ENCODE measurements at places on chromosomes 2 and 18.

GRCh38 chr18:56257205-56257604 lies 381.2 kb downstream of the TXNL1 start:
- DNase-seq, result no peak

GRCh38 chr18:46497129-46497528 lies 159.9 kb downstream of the LOXHD1 start:
- DNase-seq, result no peak

DNA sequence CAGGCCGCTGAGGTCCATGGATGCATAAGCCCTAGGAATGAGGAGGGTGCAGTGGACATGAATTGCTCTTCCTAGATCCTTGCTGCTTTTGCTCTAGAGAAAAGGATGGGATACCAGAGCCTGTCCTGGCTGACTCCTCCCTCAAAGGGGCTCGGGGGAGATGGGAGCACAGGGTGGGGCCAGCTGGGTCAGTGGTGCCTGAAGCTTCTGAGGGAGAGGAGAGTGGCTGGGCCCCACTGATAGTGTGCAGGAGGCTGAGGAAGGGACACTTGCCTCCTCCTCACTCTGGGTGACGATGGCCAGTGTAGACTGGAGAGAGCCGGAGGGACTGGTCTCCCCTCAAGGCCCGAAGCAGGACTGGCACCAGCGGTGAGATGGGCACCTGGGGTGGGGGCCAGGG lies at the start of gene NT5DC4:
TSS of gene NT5DC4 (plus strand) at position 236 of the 400 bp plus-strand sequence. CDS start at position 296, 60 bp downstream.
- DNase-seq, result no peak

- DNase-seq, result no peak
Observed at GRCh38 chr18:44093253-44093652, 587.4 kb upstream of the SETBP1 start.

GRCh38 chr2:218952160-218952559 lies 7.3 kb upstream of the CDK5R2 start:
- no peak for DNase-seq

DNA sequence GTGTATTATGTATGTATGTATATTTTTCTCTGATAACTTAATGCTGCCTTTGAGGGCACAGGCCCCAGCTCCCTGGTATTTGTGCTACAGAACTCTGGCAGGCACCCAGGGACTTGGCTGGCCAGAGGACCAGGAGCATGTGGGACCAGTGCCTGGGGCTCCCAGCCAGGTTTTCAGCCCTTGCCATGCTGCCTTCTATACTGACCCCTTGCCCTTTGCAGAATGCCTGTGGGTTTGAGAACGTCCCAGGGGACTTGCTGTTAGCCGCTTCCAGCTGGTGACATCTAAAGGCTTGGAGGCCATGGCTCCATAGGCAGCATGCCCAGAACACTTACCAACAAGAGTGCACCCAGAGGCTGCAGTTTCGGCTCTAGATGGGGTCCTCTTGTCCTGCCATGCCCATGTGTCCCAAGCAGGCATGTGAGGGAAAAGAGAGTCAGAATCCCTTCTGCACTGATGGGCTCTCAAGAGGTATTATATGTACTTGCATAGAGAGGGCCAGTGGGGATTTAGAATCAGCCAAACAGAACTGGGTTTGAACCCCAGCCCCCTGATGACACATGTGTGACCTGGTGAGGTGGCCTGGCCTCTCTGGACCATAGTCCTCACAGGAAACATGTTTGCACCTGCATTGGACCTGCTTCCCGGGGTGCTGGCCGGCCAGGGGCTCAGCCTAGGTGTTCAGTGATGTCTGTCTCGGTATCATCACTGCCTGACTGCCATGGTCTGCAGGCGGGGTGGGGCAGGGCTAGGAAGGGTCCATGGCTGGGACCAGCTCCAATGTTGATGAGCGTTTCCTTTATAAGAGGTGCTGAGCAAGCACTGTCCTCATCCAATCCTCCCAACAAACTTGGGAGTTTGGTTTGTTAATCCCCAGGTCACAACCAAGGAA lies 119.2 kb upstream of the FHL2 start:
- no peak for DNase-seq

DNA sequence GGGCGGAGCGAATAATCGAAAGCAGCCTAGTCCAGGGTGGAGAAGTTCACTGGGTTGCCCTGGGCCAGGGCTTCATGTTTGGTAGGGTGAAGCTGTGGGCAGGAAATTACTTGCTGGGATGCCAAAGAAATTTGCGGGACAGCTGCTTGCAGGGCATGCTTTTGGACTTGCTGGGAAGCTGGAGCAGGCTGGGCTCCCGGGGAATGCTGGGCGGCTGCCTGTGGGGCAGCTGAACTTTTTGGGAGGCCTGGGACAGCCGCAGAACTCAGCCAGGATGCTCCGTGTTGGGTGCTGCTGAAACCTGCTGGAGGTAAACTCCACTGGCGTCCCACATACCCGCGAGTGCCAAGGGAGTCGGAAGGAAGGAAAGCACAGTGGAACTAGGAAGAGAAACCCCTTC lies 31.9 kb downstream of the ASB1 start:
- DNase-seq, result no peak

- DNase-seq, result no peak
Observed at GRCh38 chr2:73069041-73069854, 2.3 kb downstream of the SFXN5 start.

DNA sequence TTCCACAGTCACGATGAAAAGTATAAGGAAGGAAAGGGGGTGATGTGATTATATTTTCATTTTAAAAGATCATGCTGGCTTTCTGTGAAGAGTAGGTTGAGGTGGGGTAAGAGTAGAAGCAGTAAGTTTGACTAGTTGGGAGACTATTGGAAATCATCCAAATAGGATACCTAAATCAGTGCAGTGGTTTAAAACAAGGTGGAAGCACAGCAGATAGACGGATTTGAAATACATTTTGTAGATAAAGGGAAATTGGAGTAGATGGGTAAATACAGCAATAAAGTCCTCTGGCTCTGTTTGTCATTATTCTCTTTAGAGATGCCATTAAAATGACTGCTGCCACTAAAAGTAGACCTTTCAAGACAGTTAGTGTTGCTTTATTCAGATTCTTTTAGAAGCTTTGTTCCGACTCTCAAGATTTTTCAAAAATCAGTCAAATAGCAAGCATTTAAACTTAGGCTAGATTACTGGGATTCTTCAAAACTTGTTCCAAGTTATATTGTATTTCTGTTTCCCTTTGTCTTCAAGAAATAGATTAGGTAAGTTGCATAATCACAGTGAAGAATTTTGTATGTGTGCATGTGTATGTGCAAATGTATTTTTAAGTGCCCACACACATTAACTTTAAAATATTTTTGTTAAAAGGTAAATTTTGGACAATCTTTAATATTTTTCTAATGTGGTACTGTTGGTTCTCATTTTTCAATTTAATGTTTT lies 61.7 kb upstream of the DTNA start:
- no peak for DNase-seq

- DNase-seq, result no peak
Observed at GRCh38 chr2:96903815-96904214, 33.9 kb upstream of the SEMA4C start.

- no peak for DNase-seq
Observed at GRCh38 chr2:128395196-128395595, 76.5 kb upstream of the HS6ST1 start.

- no peak for DNase-seq
Observed at GRCh38 chr2:160703648-160704585, 210.3 kb upstream of the RBMS1 start.

DNA sequence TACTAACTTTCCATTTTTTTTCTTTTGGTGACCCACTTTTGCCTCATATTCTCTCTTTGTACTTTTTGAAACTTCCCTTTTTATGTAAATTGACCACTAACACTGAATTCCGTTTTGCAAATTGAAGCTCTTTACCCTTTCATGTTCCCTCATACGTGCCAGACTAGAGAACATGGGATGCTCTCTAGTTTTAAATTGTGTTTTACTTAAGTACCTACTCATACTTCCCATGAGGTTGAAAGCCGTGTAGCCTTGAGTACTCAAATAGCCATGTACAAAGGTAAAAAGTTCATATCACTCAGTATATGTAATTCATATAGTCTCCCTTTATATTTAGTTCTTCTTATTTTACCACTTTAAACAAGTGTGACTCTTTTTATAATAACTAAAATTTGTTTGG lies 119.7 kb downstream of the PIK3C3 start:
- DNase-seq, result no peak

DNA sequence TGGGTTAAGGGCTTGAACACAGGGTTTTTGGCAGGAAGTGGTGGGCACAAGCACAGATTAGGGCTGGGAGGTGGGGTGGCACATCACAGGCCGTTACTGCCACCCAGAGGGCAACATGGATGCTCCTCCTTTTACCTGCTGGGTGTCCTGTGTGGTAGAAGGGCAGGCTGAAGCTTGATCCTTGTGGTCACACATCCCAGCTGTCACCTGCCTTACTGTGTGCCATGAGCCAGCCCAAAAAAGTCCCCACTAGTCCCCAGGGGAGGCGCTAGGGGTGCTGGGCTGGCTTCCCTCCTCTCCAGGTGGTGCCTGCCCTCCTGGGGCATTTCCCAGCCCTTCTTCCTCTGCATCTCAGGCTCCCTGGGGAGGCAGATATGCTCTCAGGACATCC lies 50.5 kb upstream of the ALPP start:
- no peak for DNase-seq

GRCh38 chr2:195049372-195050031 lies 607.5 kb upstream of the SLC39A10 start:
- no peak for DNase-seq

- DNase-seq, result no peak
Observed at GRCh38 chr2:47304654-47305053, 98.3 kb upstream of the MSH2 start.

GRCh38 chr2:171341394-171342066 lies 92.3 kb downstream of the METTL8 start:
- no peak for DNase-seq

- DNase-seq, result no peak
Observed at GRCh38 chr2:207317378-207317984, 151.7 kb upstream of the KLF7 start.

- DNase-seq, result no peak
Observed at GRCh38 chr2:142693171-142693950, 184.1 kb upstream of the KYNU start.

- DNase-seq, result no peak
Observed at GRCh38 chr2:225086915-225087314, 44.6 kb upstream of the DOCK10 start.

GRCh38 chr2:1488181-1488671 lies 75.0 kb downstream of the TPO start:
- DNase-seq, result no peak

Data from T-helper 22 cell (primary cell).